Aorta (tissue), 5 donors: ENCODE measurements at places on chromosomes 5 and 9. TPM values are rescaled to one million over a fixed set of nuclear protein-coding genes. Genes with fewer than 3 reads are reported as not detected.

- DNase-seq, result no peak
- no peaks in the 10 kb centered on the region for H3K27me3 ChIP-seq
- no peak overlapping the region for H3K4me3 ChIP-seq
- H3K36me3 ChIP-seq, result no peaks in the 10 kb centered on the region
- H3K4me1 ChIP-seq, result no peaks in the 10 kb centered on the region
Measured at GRCh38 chr9:77512876-77513275, 135.2 kb downstream of the GNA14 start.

DNA sequence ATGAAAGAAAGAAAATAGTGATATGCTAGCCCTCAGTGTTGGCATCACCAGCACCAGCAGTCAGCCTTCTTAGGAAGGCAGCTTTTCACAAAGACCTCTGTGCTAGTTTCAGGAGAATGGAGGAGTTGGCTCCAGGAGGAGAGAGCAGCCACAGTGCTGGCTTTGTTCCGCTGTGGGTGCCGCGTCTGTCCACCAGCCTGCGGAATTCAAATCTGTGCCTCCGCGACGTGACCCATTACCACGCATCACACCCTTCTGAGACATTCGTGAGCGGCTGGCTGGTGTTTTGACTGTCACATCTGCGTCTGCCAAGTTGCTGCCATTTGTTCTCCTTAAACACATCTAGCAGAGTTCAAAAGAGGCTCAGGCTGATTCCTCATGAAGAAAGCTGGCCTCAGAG lies 34.4 kb downstream of the SNX18 start:
- no peak overlapping the region for H3K27ac ChIP-seq
- no peak overlapping the region for H3K4me3 ChIP-seq
- peaks cover 8% of the 10 kb centered on the region for H3K4me1 ChIP-seq
- no peak for DNase-seq

DNA sequence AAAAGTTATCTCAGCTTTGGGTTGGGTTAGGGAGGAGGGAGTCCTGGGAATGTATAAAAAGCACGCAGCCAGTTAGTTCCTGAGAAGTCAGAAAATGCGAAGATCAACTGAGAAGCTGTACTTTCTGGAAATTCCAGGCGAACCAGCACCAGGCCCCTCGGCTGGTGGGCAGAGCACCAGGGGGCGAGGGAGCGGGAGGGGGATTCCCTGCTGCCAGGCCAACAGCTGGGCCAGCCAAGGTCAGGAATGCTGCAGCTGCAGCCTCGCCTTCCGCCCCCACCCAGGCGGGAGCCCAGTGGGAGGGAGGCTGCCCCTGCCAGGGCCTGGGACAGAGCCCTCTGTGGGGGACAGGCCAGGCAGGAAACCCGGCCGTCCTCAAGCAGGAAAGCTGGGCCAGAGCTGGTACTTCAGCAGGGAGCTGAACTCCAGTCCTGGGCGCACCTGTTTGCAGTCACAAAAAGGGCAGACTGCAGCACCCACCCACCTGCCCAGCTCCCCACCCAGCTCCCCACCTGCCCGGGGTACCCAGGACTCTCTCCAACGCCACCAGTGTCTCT lies 35.5 kb downstream of the VAV2 start:
- H3K4me3 ChIP-seq, result no peak overlapping the region
- DNase-seq, result peak; percentile 55
- H3K36me3 ChIP-seq, result no peaks in the 10 kb centered on the region
- H3K27me3 ChIP-seq, result no peaks in the 10 kb centered on the region

DNA sequence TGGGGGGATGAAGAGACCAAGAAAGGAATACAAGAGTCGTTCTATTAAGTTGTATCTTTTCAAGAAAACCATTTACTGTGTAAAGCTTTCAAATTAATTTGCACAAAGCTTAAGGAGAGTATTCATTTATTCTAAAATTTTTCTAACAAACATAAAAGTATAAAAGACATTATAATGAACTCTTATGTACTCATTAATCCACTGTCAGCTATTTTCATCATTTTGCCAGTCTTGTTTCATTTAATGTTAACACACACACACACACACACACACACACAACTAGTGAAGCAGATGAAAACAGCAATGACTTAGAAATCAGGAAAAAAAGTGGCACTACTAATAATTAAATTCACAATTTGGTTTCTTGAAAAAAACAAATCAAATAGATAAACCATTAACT lies 176.7 kb downstream of the TLE1 start:
- H3K27ac ChIP-seq, result no peak overlapping the region
- H3K36me3 ChIP-seq, result no peaks in the 10 kb centered on the region
- no peaks in the 10 kb centered on the region for H3K4me1 ChIP-seq
- no peak for DNase-seq
- no peak overlapping the region for H3K4me3 ChIP-seq

GRCh38 chr9:115301581-115301980 lies 183.6 kb upstream of the TNC start:
- no peaks in the 10 kb centered on the region for H3K27me3 ChIP-seq
- DNase-seq, result no peak
- H3K4me1 ChIP-seq, result no peaks in the 10 kb centered on the region
- H3K4me3 ChIP-seq, result no peak overlapping the region
- no peaks in the 10 kb centered on the region for H3K36me3 ChIP-seq
- H3K27ac ChIP-seq, result no peak overlapping the region

DNA sequence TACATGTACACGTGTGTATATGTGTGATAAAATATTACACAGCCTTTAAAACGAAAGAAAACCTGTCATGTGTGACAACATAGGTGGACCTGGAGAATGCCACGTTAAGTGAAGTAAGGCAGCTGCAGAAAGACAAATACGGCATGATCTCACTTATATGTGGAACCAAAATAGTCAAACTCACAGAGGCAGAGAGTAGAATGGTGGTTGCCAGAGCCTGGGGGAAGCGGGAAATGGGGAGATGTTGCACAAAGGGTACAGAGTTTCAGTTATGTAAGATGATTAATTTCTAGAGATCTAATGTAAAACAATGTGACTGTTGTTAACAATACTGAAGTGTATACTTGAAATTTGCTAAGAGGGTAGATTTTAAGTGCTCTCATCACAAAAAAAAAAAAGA lies 34.8 kb downstream of the ADAMTS12 start:
- no peak for DNase-seq

DNA sequence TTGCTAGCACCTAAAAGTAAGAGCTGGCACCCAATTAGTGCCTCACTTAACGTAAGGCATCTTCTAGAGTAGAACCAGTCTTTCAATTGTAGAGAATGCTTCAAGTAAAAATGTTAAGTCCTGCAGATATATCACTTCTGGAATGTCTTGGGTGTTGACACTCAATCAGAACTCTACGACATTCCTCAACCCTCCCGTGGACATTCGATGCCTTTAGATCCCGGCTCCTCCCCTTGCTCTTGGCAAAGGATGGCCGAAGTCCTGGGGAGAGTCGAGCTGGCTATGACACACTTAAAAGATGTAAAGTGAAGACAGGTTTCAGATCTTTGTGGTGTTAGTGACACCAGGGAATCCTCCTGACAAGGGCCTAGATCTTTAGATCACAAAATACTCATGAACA lies 87.5 kb upstream of the ERCC6L2 start:
- no peak overlapping the region for H3K4me3 ChIP-seq
- H3K36me3 ChIP-seq, result no peaks in the 10 kb centered on the region
- H3K27me3 ChIP-seq, result no peaks in the 10 kb centered on the region

DNA sequence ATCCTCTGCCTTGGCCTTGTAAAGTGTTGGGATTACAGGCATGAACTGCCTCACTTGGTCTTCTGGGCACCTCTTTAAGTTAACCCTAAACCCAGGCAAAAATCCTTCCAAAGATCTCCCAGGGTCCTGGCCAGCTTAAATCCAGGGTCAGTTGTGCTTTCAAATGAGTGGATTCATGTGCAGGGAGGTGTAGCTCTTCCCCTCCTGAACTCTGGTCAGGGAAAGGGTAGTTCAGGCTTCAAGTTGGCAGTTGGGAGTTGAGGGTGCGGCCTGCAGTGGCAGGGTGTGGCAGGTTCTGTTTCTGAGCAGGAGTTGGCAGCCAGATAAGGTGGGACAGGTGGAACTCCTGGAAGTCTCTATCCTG lies 3.6 kb downstream of the HNRNPAB start:
- peaks cover 6% of the 10 kb centered on the region for H3K4me1 ChIP-seq
- peaks cover 1% of the 10 kb centered on the region for H3K27me3 ChIP-seq
- H3K4me3 ChIP-seq, result no peak overlapping the region
- DNase-seq, result peak; percentile 62

GRCh38 chr9:27563738-27564430 lies 9.4 kb downstream of the C9orf72 start:
- DNase-seq, result no peak
- no peaks in the 10 kb centered on the region for H3K36me3 ChIP-seq
- H3K4me1 ChIP-seq, result no peaks in the 10 kb centered on the region
- H3K27ac ChIP-seq, result no peak overlapping the region

- H3K27me3 ChIP-seq, result no peaks in the 10 kb centered on the region
- H3K4me1 ChIP-seq, result no peaks in the 10 kb centered on the region
- H3K27ac ChIP-seq, result no peak overlapping the region
- DNase-seq, result no peak
Measured at GRCh38 chr5:172052450-172053236, 46.2 kb upstream of the FBXW11 start.

GRCh38 chr9:87751423-87751822 lies 25.5 kb downstream of the CTSL start:
- H3K27me3 ChIP-seq, result no peaks in the 10 kb centered on the region

DNA sequence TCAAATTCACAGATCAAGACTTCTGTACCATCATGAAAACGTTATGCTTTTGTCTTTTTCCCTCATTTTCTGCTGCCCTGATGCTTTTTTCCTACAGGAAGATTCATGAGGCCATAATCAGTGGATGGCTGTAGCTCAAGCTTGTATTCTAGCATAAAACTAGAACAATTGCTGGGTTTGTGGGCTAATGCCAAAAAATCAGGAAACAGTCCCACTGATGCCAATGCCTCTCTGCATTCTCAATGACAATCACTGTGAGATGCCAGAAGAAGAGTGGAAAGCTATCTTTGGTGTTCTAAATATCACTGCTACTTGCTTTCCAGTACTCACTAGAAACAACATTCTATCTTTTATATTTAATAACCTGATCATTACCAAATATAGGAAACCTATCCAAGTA lies 33.3 kb upstream of the FAM170A start:
- no peak overlapping the region for H3K27ac ChIP-seq
- H3K4me1 ChIP-seq, result no peaks in the 10 kb centered on the region
- H3K36me3 ChIP-seq, result no peaks in the 10 kb centered on the region
- DNase-seq, result no peak
- H3K27me3 ChIP-seq, result no peaks in the 10 kb centered on the region

DNA sequence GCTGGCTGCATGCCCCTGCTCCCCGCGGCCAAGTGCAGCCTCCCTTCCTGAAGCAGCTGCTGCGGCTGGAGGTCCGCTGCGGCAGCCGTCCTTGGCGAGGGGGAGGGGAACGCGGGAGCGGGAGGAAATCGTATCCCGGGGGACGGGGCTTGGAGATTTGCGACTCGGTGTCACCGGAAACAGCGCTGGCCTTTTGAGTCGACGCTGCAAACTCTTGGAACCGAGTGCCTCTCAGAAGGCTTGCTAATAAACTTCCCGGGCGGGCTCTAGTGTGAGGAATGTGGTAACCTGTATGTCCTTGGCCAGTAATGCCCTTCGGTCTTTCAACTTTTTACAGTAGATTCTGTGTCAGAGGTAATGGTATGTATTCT lies 82.7 kb downstream of the PTPDC1 start:
- peaks cover 4% of the 10 kb centered on the region for H3K4me1 ChIP-seq
- peak overlapping the region; percentile 90 for H3K27ac ChIP-seq
- no peak for DNase-seq
- peaks cover 2% of the 10 kb centered on the region for H3K36me3 ChIP-seq

DNA sequence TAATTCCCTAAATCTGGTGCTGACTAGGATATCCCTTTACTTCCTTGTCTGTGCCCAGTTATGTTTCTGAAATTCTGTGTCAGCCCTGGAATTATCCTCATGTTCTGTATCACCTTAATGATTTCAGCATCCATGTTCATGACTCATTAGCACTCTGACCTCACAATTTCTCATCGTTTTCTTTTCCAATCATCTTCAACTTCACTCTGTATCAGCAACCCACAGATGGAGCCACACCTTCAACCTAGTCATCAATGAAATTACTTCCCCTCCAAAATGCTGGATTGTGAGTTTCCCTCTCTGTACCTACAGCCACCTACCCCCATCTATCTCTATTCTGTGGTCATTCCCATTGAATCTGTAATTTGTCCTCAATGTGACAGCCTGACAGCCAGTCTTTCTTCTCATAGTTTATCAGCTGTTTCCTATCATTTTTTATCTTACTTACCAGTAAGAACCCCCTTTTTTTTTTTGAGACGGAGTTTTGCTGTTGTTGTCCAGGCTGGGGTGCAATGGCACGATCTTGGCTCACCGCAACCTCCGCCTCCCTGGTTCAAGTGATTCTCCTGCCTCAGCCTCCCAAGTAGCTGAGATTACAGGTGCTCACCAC lies 3.1 kb upstream of the IL6ST start:
- no peak overlapping the region for H3K27ac ChIP-seq
- no peaks in the 10 kb centered on the region for H3K4me1 ChIP-seq
- H3K27me3 ChIP-seq, result no peaks in the 10 kb centered on the region

DNA sequence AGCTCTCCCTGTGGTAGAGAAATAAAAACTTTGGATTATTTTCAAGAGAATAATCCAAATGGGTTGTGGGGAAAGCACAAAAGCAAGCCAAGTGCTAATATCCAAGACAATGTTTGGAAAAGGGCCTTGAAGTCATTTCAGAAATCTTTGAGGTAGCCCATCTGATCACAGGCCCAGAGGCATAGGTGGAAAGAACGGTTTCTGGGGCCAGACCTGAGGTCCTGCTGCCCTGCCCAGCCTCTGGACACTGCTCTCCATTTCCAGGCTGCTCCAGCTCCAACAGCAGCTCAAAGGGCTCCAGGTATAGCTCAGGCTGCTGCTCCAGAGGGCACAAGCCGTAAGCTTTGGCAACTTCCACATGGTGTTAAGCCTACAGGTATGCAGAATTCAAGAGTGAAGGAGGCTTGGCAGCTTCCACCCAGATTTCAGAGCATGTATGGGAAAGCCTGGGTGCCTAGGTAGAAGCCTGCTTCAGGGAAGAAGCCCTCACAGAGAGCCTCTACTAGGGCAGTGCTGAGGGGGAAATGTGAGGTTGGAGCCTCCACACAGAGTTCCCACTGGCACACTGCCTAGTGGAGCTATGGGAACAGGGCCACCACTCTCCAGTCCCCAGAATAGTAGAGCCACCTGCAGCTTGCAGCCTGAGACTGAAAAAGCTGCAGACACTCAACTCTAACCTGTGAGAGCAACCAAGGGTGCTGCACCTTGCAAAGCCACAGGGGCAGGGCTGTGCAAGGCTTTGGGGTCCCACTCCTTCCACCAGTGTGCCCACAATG lies 133.1 kb downstream of the PIK3R1 start:
- no peak overlapping the region for H3K4me3 ChIP-seq
- no peaks in the 10 kb centered on the region for H3K36me3 ChIP-seq
- H3K4me1 ChIP-seq, result no peaks in the 10 kb centered on the region
- no peaks in the 10 kb centered on the region for H3K27me3 ChIP-seq
- no peak overlapping the region for H3K27ac ChIP-seq
- DNase-seq, result no peak

GRCh38 chr5:149616727-149617285 lies 35.5 kb downstream of the ARHGEF37 start:
- no peak for DNase-seq
- H3K27me3 ChIP-seq, result no peaks in the 10 kb centered on the region
- H3K27ac ChIP-seq, result no peak overlapping the region
- no peak overlapping the region for H3K4me3 ChIP-seq

- no peak for DNase-seq
- H3K27me3 ChIP-seq, result peaks cover 3% of the 10 kb centered on the region
- no peaks in the 10 kb centered on the region for H3K36me3 ChIP-seq
- no peak overlapping the region for H3K4me3 ChIP-seq
- no peaks in the 10 kb centered on the region for H3K4me1 ChIP-seq
Measured at GRCh38 chr5:160542281-160542680, 120.6 kb downstream of the PTTG1 start.

The ACSL6 gene
- total RNA-seq, result 2.3 TPM

The GZMA gene
- total RNA-seq, result 1.1 TPM

The SPATA31C1 gene
- not detected for total RNA-seq

The DBH gene
- total RNA-seq, result not detected

The PCDHAC1 gene
- total RNA-seq, result 0.36 TPM

The NMUR2 gene
- not detected for total RNA-seq

The GFI1B gene
- not detected for total RNA-seq
